Stimulated activated naive B cell treated with anti-CD40 and anti-IgM and Interleukin-4, amounts not matched to agents 10 μg/mL and 1 μg/mL and 100 μg/mL, for 72 hours (primary cell): ENCODE measurements at places on chromosomes 3 and 15.

DNA sequence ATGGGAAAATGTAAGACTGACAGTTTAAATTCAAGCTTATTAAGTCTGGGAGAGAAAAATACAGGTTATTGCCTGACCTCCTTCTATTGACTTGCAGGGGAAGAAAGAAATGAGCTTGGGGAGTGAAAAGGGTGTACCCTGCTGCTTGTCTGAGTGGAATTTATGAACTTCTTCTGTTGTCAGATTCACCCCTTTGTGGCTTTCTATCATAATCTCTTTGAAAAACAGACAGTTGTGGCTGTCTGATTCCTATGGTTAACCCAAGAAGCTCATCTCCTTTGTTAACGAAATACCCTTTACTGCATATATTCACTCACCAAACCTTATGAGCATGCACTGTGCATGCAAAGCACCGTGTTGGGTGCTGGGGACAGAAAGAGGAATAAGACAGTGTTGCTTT lies 22.5 kb downstream of the GPD1L start:
- DNase-seq, result no peak

DNA sequence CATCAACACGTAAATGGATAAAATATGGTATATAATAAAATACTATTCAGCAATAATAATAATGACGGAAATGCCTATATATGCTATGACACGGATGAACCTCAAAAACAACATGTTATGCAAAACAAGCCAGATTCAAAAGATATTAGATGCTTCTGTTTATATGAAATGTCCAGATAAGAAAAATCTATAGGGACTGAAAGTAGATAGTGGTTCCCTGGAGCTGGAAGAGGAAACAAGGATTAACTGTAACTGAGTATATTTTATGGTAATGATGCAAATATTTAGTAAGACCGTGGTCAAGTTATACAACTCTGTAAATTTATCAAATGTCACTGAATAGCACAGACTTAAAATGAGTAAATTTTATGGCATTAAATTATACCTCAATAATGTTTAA lies 25.8 kb upstream of the WDR49 start:
- DNase-seq, result no peak

- no peak for DNase-seq
Observed at GRCh38 chr3:48692551-48692950, 6.8 kb upstream of the NCKIPSD start.

DNA sequence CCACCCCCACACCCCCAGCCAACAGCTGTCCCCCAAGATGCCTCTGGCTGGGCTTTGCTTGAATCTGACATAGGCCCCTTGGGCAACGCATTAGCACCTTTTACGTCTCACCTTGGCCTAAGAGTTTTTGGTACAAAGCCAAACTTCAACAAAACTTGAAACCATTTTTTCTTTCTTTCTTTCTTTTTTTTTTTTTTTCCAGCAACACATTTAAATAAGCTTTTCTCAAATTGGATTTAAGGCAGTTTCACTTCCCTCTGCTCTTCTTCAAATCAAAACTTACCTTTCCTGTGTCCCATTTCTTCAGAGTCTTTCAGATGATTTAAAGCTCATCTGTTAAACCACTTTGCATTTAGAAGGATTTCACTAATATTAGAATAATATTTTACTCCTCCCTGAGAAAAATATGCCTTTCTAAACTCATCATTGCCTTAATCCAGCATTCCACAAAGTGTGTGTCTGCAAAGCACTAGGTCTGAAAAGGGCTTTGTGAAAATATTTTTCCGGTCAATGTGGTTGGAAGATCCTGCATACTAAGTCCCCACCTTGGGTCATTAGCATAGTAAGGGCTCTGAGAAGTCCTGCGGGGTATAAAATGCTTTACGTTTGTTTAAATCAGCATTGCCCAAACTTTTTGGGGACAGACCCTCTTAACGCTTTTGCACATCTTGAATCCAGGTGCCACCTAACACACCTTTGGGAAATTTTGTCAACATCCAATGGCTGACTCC lies 217.0 kb downstream of the TLE3 start:
- no peak for DNase-seq

- no peak for DNase-seq
Observed at GRCh38 chr15:28079313-28079969, 19.7 kb downstream of the OCA2 start.

- no peak for DNase-seq
Observed at GRCh38 chr3:64792445-64792844, 104.6 kb upstream of the ADAMTS9 start.
